Temporal lobe (tissue), 4 donors: ENCODE measurements at places on chromosomes 7 and 10. TPM values are rescaled to one million over a fixed set of nuclear protein-coding genes. Genes with fewer than 3 reads are reported as not detected.

ZNF467 gene
- total RNA-seq = 1.2 TPM

PIK3AP1 gene
- 1.5 TPM for total RNA-seq

SORBS1 gene
- total RNA-seq = 101 TPM

NRG3 gene
- 14.0 TPM for total RNA-seq

YKT6 gene
- 52.9 TPM for total RNA-seq

SPDYE2 gene
- total RNA-seq = not detected
